ENCODE measurements at places on chromosomes 13 and 19.

DNA sequence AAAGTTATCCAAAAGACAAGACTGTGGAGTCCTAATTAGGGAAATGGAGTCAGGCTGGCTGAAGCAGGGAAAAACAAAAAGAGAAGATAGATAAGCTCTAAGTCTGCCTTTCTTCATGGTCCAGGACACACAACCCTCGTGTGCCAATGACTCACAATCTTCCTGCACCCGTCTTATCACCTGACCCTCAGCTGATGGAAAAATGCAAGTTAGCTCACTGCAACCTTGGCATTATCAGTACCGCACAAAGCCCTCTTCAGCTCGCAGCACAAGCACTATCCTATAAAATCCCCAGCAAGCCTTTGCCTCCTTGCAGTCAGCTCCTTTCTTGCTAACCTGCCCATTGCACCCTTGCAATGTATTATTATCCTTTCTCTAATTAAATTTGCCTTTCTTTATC, 4.3 kb downstream of the OR7A5 start:
- DNase-seq, result no peak

DNA sequence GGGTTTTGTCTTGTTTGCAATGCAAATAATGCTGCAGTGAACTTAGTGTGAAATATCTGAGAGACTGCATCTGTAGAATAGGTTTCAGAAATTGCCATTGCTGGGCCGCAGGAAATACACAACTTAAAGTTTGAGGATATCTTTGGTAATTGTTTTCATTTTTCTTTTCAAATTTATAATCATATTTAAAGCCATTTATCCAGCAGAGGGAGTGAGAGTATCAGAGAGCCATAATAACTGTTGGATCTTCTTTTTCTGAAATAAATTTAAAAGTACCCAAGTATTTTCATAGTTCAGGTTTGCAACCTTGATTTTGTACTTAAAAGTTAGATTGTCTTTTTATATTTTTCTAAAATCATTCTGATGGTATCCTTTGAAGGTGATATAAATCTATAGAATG, 99.4 kb downstream of the ZMYM2 start:
- DNase-seq, result no peak

- peak; percentile 58 for DNase-seq
These were observed 7.5 kb upstream of the LRFN1 start for GRCh38 chr19:39328046-39328705.

- DNase-seq, result no peak
These were observed 11.8 kb upstream of the ERFL start for GRCh38 chr19:41939861-41940730.

- DNase-seq, result no peak
These were observed 7.1 kb downstream of the DNASE2 start for GRCh38 chr19:12873891-12874745.

DNA sequence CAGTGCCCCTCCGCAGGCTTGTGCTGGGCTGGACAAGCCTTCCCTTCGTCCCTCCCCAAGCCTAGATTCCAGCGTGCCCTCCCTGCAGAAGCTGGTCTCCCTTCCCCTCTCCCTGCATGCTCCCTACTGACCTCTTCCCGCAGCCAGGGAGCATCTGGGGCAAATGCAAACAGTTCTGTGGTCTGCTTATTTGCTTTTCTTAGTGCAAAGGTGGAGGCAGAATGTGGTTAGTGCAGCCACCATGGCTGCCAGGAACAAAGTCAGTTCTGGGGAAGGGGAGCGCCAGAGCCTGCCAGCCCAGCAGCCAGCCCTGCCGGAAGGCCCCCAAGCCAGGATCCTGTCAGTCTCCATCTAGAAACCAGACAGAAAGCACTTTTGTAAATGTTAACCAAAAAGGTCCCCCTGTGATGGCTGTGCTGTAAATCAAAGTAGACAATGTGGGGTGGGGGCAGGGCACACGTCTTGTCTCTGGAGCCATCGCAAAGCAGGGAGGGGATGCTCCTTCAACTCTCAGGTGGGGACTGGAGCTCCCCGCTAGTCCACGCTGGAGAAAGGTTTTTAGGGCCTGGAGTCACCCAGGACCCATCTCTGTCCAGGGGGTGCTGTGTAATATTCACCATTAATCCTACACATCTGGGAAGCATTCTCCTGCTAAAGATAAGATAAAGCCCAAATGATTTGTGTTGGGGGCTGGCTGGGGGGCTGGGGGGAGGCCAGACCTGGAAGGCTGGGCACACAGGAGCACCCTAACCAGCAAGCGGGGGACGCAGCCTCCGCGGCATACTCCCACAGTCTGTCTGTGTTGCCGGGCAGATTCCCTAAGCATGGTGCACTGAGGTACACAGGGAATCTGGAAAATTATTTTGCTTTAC, 30.9 kb downstream of the SERP2 start:
- DNase-seq, result no peak

DNA sequence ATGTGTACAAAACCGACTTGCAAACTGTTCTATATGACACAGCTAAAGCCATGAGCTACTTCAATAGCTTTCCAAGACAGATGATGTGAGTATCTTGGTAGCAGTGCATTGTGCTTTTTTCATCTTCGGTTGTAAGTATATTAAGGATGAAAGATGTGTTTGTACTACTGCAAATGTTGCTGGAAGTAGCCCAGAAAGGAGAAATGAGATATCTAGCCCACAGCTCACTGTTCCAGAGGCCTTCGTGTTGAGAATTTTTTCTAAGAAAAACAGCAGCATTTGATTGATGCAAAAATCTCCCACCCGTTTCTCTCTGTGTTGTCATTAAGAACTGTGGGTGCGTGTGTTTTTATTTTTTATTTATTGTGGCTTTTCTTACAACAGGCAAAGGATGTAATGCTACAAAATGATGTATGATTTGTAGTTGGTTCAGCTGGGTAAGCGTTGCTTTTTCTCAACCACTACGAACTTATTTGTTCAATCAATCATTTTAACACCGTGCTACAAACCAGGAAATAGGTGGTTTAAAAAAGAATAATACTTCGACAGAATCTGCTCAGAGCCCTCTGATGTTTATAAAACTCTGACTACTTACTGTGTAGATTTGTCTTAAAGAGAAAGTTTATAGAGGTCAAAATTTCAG, 41.6 kb upstream of the RFC3 start:
- DNase-seq, result no peak

DNA sequence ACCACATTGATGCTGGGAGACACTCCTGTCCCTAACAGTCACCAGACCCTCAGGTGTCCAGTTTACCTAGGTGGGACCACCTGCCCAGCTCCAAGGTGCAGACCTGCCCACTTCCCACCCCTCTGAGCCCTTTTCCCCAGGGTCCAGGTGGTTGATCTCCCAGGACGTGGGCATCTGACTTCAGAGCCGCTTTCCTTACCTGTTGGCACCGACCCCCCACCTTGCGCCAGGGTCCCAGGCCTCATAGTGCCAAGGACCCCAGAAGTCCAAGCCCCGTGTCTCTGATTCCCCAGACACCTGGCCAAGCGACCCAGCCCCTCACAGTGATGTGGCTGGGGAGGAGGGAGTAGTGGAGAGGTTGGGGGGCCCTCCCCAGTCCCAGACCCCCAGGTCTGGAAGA, 9.6 kb upstream of the BBC3 start:
- DNase-seq, result no peak

DNA sequence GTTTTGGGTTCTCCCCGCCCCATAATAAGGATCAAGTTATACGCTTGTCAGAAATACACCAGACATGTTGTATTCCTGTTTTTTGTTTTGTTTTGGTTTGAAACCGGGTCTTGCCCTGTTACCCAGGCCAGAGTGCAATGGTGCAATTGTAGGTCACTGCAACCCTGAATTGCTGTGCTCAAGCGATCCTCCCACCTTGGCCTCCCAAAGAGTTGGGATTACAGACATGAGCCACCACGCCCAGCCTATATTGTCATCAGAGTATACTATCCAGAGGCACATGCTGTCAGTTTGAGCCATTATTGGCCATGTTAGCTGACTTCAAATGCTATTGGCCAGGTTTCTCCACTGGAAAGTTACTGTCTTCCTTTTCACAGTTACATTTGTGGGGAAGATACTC, 9.8 kb downstream of the SAFB start:
- DNase-seq, result no peak

DNA sequence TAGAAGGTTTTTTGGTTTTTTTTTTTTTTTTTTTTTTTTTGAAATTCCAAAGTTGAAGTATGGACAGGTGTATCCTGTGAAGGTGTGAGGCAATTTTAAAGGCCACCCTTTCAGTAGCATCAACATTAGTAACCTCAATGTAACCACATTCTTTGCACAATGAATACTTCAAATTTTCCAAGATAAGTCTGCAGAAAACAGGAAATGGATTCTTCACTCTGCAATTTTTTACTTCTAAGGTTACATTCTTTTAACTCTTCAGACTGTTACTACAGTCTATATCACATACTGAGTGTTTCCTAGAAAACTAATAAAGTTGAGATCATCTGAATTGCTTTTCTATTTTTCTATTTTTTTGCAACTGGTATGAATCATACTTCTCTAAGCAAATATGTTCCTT, 569.0 kb upstream of the GPC6 start:
- DNase-seq, result peak; percentile 3

GRCh38 chr13:39913928-39914327, 258.5 kb downstream of the COG6 start:
- no peak for DNase-seq

GRCh38 chr13:29681864-29682263, 86.4 kb upstream of the SLC7A1 start:
- DNase-seq, result no peak

DNA sequence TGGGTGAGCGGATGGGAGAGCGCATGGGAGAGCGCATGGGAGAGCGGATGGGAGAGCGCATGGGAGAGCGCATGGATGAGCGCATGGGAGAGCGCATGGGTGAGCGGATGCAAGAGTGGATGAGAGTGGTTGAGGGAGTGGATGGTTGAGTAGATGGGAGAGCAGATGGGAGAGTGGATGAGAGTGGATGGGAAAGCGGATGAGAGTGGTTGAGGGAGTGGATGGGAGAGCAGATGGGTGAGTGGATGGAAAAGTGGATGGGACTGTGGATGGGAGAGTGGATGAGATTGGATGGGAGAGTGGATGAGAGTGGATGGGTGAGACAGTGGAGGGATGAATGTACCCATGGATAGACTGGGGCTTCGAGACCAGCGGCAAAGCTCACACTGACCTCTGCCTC, 8.6 kb upstream of the TEKTIP1 start:
- DNase-seq, result no peak

- no peak for DNase-seq
These were observed 485 bp downstream of the CPAMD8 start for GRCh38 chr19:17025991-17026658.

GRCh38 chr19:53538378-53539109, 599 bp downstream of the ZNF331 start:
- DNase-seq, result no peak

DNA sequence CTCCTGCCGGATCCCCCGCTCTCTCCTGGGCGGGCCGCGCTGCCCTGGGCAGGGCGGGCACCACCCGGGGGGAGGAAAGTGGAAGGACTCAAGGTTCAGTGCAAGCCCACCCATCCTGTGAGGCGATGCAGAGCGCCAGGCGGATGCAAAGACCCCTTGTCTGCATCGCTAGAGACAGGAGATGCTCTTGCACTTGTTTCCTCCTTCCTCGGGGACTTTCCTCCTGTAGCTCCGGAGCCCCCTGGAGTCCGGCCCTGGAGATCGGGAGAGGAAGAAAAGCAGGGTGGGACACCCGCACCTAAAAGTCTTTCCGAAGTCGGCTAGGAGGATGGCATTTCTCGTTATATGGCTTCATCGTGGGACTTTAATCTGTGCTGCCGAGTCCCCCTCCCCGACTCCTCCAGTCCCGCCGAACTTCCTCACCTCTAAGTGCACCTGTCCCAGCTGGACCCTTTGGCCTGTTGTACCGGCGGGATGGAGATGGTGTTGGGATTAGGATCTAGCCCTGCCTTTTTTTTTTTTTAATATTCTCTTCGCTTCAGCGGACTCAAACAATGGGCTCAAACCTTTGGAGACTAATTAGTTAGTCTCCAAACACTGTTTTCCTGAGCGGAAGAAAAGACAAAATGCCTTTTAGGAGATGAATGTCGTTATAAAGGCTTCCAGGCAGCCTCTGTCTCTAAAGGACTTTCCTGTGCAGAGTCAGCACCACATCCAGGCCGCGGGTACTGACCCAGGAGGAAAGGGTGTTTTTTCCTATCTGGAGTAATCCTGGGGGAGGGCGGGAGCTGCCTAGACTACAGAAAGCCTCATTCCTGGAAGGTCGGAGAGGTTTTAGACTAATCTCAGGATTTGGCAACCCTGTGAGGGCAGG, 725 bp downstream of the FAM124A start:
- no peak for DNase-seq

DNA sequence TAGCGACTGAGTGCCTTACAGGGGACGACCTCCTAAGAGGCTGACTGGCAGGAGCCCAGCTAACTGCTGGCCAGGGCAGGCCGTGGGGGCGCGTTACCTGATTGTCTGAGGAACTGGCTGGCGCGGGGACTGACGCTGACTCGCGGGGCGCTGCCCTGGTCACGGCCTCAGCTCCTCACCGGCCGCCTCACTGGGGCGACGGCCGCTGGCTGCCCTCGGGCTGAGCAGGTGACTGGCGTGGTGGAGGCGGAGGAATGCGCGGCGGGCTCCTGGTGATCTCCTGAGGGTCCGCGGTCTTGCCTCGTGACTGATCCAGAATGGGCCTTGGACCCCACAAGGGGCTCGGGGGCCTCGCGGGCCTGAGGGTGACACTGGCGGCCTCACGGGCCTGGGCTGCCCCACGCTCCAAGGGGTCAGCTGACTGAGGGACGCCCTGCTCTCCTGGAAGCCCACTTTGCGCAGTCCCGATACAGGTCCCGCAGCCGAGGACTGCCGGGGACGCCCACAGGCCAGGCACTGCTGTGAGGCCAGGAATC, 39.3 kb downstream of the SIGLEC7 start:
- DNase-seq, result no peak

GRCh38 chr19:10222201-10222890, 8.8 kb downstream of the S1PR2 start:
- DNase-seq, result no peak

- DNase-seq, result no peak
These were observed 47.7 kb downstream of the VAV1 start for GRCh38 chr19:6820237-6820636.

GRCh38 chr19:3107658-3108057, 13.5 kb downstream of the GNA11 start:
- no peak for DNase-seq

GRCh38 chr19:1483131-1483978, 4.3 kb upstream of the C19orf25 start:
- DNase-seq, result no peak

GRCh38 chr19:9362905-9363304, at the start of gene ZNF177:
Gene ZNF177, plus strand, starts transcription at chr19:9363013. Its CDS starts 15,299 bp downstream, at chr19:9378312.
- DNase-seq, result no peak

DNA sequence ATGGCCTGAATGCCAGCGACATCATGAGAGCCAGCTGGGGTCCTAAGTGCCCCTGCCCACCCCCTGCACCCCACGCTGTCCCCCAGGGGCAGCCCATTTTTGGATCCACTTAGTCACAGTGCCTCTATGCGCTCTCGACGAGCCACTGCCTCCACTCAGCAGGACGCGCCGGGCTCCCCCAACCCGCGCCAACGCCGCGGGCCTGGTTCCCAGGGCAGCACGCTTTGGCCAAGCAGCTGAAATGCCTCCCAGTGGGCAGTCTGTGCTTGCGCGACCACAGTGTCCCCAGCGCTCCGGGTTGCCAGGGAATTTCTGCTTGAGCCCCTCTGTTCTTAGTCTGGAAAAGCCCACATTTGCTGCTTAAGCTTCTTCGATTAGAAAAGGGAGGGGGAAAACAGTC, 39.4 kb downstream of the TMED1 start:
- DNase-seq, result no peak

All from NCI-H2107 (cell line).